Mammary epithelial cell (primary cell): ENCODE measurements at places on chromosomes 13 and 19.

DNA sequence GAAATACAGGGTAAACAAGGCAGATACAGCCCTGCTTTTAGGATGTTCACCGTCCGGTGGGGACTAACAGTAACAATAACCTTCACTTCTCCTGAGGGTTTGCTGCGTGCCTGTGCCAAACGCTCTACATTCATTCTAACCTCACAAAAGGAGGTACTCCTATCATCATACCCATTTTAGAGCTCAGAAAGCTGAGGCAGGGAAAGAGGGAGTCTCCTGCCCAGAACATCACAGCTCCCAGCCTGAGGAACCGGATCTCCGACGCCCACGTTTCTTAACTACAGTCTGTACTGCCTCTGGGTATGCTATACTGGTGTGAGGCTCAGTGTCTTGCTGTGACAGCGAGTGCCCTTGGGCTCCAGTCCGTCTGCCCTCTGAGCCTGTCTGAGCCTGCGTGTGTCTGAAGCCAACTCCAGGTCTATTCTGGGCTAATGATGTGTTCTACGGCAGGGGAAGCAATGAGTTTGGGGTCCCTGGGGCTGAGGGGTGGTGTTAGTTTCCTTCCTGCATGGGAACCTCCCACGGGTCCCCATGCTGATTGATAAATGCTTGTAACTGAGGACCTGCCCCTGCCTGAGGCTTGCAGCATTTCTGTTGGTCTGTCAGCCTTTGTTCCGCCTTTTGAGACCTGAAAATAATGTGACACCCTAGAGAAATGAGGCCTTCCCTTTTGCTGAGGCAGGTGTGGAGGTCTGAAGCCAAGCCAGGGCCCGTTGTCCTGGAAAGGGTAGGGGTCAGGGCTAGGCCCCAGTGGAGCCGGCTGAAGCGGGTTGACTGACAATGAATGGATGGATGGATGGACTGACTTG, 4.9 kb downstream of the LIPE start:
- DNase-seq = no peak

DNA sequence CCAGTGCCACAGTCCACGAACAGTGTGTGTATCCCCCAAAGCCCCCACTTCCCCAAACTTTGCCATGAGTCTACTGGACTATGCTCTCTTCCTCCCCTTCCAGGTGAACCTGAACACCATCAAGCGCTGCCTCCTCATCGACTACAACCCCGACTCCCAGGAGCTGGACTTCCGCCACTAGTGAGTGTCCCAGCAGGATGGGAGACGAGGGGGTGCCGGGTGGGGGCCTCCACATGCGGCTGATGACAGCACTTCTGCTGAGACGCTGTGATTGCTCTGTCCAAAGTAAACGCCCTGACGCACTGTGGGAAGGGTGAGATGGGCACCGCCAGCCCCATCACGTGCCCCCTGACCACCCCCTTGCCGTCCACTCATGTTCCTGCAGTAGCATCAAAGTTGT, 2.0 kb upstream of the P2RY11 start:
- DNase-seq = no peak

DNA sequence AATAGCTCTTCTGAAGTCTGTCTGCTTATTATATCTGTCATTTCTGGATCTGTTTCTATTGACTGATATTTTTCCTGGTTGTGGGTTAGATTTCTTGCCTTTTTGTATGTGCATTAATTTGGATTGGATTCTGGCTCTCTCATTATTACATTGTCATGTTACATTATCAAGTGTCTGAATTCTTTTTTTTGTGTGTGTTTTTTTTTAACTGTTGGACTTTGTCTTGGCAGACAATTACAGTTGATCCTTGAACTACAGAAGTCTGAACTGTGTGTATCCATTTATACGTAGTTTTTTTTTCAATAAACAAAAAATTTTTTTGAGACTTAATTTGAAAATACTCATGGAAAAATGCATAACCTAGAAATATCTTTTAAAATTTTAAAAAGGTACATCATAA, 22.5 kb downstream of the RFC3 start:
- no peak for DNase-seq

DNA sequence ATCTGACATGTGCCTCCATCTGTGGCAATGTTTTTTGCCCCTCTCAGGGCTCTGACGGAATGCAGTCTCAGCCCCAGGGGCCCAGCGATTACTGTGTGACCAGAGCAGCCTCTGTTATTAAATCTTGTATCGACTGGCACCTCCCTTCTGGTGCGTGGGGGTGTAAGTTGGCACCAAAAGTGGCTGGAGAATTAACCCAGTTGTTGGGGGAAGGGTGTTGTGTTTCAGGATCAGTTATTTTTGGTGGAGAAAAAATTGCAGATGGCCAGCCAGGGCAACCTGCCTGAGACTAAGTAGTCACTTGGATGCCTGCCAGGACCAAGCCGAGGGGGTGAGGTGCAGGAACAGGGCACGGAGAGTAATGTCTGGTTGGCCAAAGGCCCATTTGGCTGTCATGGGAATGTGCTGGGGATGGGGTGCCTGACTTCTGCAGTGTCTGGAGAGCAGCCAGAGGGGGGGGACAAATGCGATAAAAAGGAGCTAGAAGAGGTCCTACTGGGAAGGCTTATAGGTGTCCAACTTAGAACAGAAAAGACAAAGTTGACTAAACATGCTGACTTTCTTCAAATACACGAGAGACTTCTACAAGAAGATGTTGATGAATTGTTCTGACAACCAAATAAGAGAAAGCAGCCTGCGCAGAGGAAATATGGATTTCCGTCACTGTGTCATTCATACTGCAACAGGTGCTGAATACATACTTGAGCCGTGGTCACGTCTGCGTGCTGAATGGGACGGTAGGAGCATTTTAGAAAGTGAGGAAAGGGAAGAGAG, 69.8 kb downstream of the SIAH3 start:
- peak; percentile 31 for DNase-seq

GRCh38 chr19:35539314-35539713, 6.1 kb downstream of the GAPDHS start:
- no peak for DNase-seq

GRCh38 chr19:29268721-29269393, 55.9 kb upstream of the UQCRFS1 start:
- DNase-seq = no peak
